ENCODE measurements at places on chromosomes 1 and 21.

DNA sequence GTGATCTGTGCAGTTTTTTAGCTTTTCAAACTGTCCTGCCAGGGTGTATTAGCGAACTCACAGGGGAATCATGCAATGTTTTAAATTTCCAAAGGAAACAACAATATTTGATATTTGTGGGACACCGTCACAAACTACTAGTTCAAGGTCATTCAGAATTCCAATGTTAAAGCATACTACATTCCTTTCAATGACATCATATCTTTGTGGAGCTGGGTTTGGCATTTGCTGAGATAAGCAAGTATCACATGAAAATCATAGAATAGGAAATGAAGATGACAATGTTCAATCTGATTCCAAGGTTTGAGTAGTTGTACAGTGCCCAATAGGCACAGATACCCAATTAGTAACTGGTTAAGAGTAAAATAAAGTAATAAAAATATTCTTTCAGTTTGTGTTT, 35.6 kb downstream of the NUF2 start:
- no peak for DNase-seq

- peak; percentile 89 for DNase-seq
Measured at GRCh38 chr1:114032271-114033215, 53.3 kb downstream of the OLFML3 start.

DNA sequence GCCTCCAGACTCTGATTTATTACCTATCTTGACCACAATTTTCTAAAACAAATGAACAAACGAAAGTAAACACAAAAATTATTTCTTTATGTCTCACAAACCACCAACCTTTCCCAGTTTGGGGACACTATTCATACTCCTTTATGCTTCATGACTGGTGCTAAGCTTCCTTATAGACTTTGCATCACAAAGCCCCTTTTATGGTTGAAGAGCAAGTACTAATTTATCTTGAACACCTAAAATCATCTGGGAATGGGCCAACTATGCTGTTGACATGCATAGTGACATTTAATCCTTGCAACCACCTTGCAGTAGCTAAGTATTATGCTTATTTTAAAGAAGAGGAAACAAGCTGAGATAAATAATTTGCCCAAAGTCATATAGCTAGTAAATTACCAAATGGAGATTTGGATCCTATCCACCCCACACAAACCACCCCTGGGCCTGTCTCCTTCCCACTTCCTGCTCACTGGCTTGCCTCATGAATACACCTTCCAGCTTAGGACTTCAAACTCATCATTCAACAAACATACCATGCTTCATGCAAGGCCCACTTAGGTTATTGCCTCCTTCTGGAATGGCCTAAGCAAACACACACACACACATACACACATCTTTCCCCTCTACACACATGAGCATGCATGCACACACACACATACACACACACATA, 192.2 kb downstream of the PLPP3 start:
- no peak for DNase-seq

GRCh38 chr21:29849735-29850176, 90.0 kb downstream of the GRIK1 start:
- DNase-seq, result peak; percentile 68

DNA sequence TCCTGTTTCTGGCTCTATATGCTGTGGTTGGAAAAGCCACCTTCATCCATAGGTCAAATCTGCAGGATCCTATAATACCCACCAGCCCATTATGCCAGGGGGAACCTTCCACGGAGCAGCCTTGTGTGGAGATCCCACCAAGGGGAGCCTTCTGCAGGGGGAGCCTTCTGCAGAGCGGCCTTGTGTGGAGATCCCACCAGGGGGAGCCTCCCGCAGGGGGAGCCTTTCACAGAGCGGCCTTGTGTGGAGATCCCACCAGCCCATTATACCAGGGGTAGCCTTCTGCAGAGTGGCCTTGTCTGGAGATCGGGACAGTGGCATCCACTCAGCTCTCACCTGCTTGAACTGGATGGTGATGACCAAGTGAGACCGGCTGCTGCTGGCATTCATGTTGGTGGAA, 85.3 kb downstream of the SCCPDH start:
- DNase-seq, result no peak

DNA sequence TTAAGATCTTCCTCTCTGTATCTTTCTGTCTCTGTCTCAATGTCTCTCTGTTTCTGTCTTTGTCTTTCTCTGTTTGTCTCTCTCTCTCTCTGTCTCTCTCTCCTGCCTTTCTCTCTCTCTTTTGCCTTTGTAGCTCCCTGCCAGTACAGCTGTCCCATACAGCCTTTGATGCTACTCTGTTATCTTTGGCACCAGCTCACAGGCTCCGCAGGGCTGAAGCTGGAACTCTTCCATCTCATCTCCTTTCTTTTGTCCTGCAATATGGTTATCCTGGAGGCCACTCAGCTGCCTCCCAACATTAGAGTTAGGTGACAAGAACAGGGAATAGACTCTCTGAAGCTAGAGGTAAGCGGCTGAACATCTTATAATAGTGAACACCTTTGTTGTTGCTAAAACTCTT, 354.3 kb upstream of the NEGR1 start:
- no peak for DNase-seq

GRCh38 chr1:186689907-186690306, 9.7 kb upstream of the PTGS2 start:
- DNase-seq, result no peak

- peak; percentile 28 for DNase-seq
Measured at GRCh38 chr1:78156805-78157521, 111.2 kb downstream of the GIPC2 start.

GRCh38 chr1:40044110-40044509, 3.6 kb downstream of the CAP1 start:
- DNase-seq, result no peak
